ENCODE measurements at places on chromosomes 1 and 21.

DNA sequence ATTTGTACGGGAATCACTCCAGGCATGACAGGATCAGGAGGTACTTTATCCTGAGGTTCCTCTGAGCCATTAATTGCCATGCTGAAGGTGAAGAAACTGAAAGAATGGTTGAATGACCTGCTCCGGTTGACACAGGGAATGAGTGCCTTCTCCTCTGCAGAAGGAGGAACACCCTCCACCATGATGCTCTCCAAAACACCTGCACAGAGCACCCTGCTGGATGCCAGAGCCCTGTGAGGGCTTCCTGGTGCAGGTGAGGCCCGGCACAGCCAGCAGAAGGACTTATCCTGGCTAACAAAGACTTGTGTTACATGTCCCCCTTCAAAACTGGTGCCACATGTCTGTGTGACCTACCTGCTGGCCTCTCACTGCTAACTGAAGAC lies 14.3 kb upstream of the LBR start:
- no peak for DNase-seq

DNA sequence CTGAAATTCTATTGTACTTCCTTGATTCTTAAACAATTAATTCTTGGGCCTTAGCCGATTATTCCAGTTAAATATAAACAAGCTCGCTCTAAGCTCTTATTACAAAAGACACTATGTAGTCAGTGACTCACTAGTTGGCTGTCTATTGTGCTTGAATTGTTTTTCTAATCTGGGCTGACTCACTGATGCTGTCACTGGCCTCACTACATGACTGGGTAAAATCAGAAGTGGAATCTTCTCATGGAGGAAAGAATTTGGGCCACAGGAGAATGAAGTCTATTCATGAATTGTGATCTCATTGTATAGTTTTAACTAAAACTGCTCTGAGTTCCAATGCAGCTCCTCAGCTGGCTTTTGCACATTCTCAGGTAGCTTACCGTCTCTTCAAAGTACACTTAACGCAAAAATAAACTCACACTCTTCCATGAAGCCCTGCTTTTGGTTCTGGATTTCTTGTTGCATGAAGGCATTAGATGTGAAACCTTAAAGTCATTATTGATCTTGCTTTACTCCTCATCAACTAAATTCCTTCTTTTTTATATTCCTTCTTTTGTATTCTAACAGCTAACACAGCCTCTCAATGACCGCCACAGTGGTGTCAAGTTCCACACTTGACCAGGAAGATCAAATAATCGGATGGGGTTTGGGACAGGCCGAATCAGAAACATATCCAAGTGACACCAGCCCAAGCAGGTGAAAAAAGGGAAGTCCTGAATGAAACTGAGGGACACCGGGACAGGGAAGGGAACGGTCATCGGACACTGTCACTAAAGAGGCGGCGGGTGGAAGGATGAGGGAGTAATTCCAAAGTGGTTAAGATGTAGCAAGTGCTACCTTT lies 80.9 kb upstream of the LBR start:
- no peak for DNase-seq

- no peak for DNase-seq
Observed at GRCh38 chr1:26696119-26696653, 371 bp downstream of the ARID1A start.

- DNase-seq, result no peak
Observed at GRCh38 chr1:32786856-32787255, 30.3 kb downstream of the YARS1 start.

DNA sequence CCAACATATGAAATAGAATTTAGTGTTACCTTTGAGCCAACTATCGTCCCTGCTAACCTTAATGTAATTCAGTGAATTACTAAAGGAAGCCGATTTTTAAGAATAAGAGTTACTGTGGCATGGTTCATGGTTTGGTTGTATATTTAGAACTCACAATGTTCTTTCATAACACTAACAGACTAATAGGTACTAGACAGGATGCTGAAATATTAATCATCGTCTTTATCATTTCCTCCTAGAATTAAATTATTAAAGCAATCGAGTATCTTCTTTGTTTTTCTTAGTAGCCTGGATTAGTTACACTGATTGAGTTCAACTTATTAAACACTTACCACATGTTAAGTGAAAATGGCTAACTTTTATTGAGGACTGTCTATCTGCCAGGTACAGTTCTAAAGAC lies 47.7 kb downstream of the TARBP1 start:
- DNase-seq, result no peak

- no peak for DNase-seq
Observed at GRCh38 chr1:9293533-9294404, 1.1 kb downstream of the SPSB1 start.

GRCh38 chr21:37269481-37269880 lies 2.3 kb upstream of the VPS26C start:
- no peak for DNase-seq

GRCh38 chr1:98053471-98054366 lies 132.9 kb upstream of the DPYD start:
- DNase-seq, result peak; percentile 13

GRCh38 chr1:94722181-94722580 lies 98.0 kb upstream of the SLC44A3 start:
- DNase-seq, result no peak

GRCh38 chr1:227043755-227044154 lies 103.7 kb downstream of the COQ8A start:
- DNase-seq, result no peak

- no peak for DNase-seq
Observed at GRCh38 chr1:228205526-228206436, 2.1 kb upstream of the OBSCN start.

DNA sequence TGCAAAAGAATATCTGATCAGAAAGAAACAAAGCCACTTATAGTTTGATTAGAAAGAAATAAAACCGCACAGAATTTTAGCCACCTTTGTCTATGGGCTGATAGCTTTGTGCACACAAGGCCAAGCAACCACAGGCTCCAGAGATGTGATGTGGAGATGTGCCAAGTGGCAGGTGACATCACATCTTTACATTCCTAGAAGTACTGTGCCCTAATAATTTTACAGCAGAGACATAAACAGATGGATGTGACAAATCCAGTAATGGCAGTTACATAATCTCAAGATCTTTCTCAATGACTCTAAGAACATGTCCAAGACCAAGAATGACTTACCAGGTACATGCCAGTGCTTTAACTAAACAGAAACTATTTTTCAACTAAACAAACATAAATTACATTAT lies 159.5 kb downstream of the LTN1 start:
- DNase-seq, result no peak

- no peak for DNase-seq
Observed at GRCh38 chr1:220902916-220903315, 23.7 kb downstream of the HLX start.

DNA sequence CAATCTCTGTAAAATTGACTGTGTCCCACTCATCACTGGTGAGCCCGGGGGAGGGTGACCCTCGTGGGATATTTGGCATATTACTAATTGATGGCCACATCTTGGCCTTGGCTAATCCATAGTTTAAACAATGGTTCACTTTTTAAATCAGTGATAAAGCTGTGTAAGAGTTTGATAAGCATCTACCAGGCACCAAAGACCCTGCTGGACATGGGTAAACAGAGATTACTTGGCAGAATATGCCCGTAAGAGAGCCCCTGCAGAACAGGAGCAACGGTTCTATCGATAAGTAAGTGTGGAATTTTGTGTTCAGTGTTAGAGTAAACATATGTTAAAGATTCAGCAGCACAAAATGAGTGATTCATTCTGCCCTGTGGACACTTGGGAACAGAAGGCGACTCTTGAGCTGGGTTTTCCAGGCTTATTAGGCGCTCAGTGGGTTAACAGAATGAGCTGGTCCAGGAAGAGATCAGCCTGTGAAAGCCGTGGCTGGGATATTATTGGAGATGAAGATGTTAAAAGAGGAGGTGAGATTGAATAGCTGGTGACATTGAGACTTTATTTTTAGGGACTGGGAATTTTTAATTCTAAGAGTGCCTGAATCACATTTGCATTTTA lies 55.9 kb downstream of the CNST start:
- DNase-seq, result no peak

DNA sequence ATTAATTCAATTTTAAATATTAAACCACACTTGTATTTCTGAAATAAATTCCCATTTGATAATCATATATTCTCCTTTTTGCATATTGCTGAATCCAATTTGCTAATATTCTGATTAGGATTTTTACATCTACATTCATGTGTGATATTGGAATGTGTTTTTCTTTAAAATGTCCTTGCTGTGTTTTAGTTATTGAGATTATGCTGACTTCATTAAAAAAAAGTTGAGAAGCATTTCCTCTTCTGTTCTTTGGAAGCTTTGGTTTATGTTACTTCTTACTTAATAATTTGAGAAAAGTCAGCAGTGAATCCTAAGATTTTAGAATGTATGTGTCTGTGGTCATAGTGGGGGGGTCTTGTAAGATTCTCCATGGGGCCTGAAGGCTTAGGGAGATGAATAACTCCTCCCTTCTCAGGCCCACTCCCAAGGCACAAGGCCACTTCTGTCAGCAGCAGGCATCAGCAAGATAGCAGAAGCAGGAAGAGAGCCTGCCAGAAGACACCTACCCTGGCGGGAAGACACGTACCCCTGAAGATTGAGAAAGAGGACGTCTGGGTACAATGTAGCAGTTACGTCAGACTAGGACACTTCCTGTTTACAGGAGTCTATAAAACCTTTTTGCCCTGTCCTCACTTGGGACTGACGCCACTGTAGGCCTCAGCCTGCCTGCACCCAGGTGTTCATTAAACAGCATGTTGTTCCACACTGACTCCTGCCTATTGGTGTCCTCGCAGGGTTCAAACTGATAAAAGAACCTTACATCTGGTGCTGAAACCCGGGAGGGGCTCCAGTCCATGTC lies 56.9 kb downstream of the ODF2L start:
- DNase-seq, result no peak

- no peak for DNase-seq
Observed at GRCh38 chr1:192045131-192045530, 113.1 kb upstream of the RGS18 start.

DNA sequence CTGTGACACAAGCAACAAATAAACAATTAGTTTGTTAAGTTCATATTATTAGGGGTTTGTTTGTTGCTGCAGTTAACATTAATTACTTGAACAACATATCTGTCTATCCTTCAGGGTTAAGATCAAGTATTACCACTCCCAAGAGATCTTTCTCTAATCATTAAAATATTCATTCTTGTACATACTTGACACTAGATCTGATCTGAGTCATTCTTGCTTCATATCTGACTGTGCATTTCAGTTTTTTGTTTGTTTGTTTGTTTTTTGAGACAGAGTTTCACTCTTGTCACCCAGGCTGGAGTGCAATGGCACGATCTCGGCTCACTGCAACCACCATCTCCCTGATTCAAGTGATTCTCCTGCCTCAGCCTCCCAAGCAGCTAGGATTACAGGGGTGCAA lies 613.3 kb upstream of the PLXNA2 start:
- DNase-seq, result no peak
